ENCODE measurements at places on chromosomes 16 and 17.

GRCh38 chr16:79618692-79619050, 18.1 kb upstream of the MAF start:
- DNase-seq, result peak; percentile 67

GRCh38 chr17:36851250-36851649, 86.0 kb upstream of the LHX1 start:
- no peak for DNase-seq

GRCh38 chr17:34892461-34893249, 68.6 kb downstream of the CCT6B start:
- DNase-seq, result no peak

DNA sequence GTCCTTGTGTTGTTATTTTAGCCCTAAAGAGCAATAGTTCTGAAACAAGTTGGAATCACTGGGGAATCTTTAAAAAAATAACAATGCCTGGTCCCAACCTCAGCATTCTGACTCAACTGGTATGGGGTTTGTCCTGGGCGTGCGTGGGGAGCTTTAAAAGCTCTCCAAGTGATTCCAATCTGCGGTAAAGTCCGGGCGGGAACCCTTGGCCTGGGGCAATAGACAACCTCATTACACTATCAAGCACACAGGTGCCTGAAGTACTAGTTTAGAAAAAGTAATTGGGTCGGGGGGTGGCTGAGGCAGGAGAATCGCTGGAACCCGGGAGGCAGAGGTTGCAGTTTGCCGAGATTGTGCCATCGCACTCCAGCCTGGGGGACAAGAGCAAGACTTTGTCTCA, 4.4 kb downstream of the STX8 start:
- DNase-seq, result no peak

DNA sequence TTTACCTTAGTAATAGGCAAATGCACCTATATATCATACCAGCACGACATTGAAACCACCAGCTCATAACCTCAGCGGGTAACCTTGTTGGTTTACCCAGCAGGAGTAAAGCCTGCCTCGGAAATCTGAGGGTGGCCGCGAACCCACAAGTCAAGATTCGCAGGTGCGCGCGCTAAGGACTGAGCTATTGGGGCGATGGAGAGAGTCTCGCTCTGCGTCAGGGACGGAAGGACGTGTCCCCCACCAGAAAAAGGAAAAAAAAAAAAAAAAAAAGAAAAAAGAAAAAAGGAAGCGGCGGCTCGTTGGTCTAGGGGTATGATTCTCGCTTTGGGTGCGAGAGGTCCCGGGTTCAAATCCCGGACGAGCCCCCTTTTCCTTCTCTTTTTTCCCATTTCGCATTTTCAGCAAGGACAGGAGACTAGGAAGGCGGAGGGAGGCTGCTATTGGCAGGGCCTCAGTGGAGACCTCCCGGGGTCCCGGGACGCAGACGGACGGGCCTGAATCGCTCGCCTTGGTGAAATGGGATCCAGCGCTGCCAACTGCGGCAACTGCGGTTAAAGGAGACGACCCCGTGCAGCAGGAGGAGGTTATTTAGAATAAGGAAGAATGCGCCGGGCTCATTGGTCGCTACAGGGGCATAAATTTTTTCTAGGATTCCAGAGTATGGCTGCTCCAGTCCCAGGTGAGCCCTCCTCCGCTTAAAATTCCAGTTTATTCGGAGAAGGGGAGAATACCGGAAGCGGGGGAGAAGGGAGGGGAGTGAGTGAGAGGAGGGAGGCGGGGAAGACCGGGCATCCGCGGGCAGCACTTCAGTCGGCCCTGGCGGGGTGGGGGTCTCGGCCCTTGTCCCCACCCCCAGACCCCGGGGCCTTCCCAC, at the start of gene OR1F1:
TSS of gene OR1F1 (plus strand) at position 407 of the 877 bp plus-strand sequence.
- DNase-seq, result peak; percentile 74

Measured in stimulated activated CD4-positive, alpha-beta T cell treated with anti-CD3 and anti-CD28 coated beads, Interleukin-4, amount 100 ng/mL, for 24 hours (primary cell).